Cerebellar cortex (tissue), 1 donor: ENCODE measurements at places on chromosomes 6 and 20.
A peak's percentile ranks its signal among the peaks of the same experiment; 100 is the strongest.

DNA sequence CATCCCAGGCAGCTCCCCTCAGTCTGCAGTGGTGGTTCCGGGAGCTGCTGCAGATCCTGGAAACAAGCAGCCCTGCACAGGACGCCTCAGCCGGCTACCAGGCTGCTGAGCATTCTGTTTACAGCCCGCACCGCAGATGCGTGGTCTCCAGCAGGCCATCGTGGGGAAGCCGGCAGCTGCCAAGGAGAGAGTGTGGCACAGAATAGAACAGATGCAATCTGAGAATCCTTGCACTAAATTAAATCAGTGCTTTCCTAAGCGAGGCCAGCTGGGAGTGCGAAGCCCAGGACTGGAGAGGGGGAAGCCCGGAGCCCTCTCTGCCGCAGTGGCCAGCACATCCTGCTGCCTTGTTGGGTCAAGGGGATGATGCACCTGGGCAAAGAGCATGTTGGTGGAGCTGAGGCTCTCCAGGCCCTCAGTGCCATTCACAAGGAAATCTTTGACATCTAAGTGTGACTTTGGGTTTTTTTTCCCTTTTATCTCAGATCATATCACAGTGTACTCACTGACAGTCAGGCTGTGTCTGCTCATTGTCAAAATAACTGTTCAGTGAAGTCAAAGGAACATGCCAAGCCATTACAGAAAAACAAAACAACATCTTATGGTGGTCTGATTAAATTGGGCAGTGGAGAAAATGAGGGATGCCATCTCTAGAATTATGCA lies 118.1 kb downstream of the SYNDIG1 start:
- DNase-seq = peak; percentile 46

- no peak for DNase-seq
Measured at GRCh38 chr6:41341580-41341979, 6.2 kb downstream of the NCR2 start.

- no peak for DNase-seq
Measured at GRCh38 chr6:138510093-138510492, 10.8 kb upstream of the NHSL1 start.

DNA sequence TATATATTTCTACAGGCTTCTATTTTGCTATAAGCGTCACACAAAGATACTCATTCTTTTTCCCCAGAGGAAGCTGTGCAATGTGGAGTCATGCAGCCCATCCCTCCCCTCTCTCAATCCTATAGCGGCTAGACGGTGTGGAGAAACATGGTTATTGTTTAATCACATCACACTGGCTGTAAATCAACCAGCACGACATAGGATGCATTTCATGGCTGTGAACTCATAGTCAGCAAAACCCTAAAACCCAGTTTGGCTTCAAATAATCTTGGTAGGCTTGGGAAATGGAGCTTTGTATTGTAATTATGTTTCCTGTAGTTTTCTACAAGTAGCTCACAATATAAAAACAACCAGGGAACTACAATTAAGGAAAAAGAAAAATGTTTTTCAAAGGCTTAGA lies 16.8 kb downstream of the FOXC1 start:
- DNase-seq = no peak

DNA sequence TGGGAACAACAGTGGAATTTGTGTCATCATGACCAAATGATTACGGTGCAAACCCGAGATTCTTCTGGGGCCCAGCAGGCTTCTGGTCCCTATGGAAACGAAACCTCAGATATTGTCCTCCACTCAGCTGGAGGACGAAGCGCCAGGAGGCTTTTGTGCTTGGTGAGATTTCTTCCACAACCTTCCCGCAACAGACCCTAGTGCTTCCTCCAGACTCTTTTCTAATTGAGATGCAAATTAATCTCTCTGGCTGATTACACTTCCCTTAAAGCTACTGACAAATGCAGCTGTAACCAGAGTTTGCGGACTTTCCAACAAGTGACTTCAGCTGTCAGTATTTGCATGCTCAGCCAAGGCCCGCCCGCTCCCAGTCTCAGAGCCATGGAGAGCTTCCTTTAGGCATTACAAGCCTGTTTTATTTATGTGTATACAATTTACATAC lies 96.0 kb downstream of the INSM1 start:
- DNase-seq = no peak

DNA sequence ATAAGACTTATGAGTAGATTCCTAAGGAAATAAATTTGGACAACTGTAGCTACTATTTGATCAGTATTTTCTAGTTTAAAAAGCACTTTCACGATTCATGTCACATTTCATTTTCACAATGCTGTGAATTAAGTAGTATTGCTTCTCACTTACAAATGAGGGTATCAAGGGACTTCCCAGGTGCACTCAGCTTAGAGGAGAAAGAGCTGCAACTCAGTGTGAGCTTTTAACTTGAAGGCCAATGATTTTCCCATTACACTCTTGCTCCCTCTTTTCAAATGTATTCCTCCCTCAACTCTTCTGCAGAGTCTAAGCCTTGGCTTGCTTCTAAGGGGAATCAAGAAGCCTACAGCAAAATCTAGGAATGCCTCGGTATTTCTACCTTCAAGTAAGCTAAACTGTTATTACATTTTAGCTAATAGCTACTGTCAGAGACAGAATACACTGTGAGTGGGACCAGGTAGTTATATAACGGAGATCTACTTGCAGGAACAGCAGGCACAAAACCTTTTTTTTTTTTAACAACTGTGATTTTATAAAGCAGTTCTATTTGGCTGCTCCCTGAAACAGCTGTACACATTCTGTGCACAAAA lies 339.0 kb downstream of the SYNE1 start:
- peak; percentile 59 for DNase-seq

DNA sequence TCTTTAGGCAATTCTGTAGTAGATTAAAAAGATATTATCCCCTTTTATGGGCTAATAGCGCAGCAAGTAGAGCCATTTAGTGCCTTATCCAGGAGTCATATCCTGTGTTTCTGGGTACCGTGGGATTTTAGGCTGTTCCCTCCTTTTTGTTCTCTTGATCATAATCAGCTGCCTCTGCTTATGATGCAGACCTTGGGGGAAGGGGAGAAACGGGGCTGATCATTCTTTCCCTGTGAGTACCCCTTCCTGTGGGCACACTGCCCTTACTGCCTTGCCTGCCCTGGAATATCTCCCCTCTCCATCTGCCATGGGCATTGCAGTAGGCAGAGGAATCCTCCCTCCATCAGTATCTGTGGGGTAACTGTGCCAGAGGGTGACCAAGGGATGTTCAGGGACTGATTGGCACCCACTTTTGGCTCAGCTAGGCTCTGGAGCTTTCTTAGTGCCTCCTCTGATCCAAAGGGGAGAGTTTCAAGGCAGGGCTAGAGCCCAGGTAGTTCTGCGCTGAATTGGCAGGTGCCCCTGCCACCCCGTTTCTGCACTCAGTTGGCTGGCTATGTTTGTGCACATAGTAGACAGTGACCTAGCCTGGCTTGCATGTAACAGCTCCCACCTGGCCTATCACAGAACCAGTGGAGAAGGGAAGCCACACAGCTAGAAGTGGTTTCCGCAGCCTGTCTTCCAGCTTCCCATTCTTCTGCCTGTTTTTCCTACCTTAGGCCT lies 103.3 kb downstream of the FIG4 start:
- no peak for DNase-seq

DNA sequence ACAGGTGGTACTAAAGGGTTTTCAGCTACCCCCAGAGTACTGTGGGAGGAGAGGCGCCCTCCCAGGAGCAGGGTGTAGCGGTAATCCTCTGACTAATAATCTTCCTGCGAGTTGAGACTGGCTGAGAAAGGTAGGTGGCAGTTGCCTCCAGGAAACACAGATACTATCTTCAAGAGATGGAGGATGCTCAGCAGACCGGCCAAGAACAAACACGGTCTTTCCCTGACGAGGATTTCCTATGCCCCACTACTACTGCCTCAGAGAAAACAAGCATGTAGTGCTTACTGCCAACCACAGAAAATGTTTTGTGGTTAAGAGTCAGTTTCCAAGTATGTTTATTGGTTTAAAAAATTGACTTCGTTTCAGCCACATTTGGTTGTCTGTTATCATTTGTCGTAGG lies 26.8 kb downstream of the C6orf89 start:
- no peak for DNase-seq

GRCh38 chr6:53179961-53180651 lies 31.5 kb upstream of the GCM1 start:
- DNase-seq = no peak

GRCh38 chr6:123804787-123805540 lies 1.3 kb downstream of the NKAIN2 start:
- peak; percentile 65 for DNase-seq

- no peak for DNase-seq
Measured at GRCh38 chr6:43435682-43436437, 8.5 kb downstream of the ABCC10 start.

DNA sequence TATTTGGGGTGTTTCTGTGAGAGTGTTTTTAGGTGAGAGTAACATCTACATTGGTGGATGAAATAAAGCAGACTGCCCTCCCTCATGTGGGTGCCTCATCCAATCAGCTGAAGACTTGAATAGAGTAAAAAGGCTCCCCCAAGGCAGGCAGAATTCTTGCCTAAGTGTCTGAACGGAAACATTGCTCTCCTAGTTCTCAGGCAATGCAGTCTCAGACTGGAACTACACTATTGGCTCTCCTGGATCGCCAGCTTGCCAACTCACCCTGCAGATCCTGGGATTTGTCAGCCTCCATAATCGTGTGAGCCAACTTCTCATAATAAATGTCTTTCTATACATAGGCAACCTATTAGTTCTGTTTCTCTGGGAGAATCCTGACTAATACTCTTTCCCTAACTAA lies 5.5 kb upstream of the TMEM170B start:
- peak; percentile 63 for DNase-seq

GRCh38 chr20:7505835-7506221 lies 434.4 kb downstream of the HAO1 start:
- DNase-seq = no peak

DNA sequence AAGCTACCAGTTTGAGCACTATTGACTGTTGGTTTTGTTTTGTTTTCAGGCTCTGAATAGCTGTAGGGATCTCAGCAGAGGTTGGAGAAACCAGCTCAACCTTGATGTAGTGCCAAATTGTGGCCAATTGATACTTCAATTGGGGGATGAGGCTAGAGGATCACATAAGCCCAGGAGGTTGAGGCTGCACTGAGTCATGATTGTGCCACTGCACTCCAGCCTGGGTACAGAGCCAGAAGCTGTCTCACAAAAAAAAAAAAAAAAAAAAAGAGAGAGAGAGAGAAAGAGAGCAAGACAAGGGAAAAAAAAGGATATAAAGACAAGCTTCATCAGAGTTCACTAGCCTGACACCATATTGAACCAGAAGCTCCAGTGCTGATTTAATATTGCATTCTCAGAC lies 702.1 kb downstream of the FRK start:
- no peak for DNase-seq

- DNase-seq = no peak
Measured at GRCh38 chr20:61125546-61126180, 126.4 kb upstream of the CDH4 start.

DNA sequence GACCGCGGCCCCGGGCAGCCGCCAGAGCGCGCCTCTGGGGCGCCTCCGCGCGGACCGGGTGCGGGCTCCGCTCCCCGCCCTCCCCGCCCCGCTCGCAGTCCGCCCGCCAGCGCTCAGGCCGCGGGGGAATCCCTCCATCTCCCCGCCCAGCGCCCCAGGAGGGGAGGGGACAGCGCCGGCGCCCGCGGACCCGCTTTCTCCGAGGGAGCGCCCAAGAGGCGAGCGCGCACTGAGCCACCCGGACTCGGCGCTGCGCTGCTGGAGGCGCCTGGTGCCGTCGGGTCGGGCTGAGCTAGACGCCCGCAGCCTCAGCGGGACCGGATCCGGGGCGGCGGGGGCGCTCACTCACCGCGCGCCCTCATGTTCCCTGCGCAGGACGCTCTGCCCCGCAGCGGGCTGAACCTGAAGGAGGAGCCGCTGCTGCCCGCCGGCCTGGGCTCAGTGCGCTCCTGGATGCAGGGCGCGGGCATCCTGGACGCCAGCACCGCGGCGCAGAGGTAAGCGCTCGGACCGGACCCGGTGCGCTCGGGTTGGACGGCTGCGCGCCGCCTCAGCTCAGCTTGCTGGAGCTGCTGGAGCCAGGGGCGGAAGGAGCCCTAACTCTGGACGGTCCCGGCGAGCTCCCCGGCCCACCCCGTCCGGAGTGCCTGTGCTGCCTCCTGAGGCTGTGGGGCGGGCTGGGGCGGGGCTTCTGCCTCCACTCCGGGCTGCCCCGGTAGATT lies 867 bp downstream of the EBF4 start:
- DNase-seq = no peak

DNA sequence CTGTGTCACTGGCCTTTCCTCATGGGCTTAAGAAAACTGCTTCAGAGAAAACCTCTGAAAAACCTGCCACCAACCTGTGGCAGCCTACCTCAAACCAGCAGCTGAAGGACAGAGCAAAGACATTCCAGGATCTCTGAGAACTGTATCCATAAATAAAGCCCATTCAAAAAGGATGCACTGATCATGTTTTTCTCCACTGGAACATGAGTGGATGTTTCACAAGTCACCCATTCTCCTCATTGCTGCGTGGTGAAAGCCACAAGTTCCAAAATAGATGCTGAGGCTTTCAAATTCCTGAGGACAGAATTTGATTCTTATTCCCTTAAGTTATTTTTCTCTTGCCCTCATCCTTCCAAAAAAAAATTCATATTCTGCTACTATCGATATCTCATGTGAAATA lies 280.6 kb downstream of the KHDC1L start:
- no peak for DNase-seq

GRCh38 chr6:83613378-83613777 lies 95.5 kb downstream of the SNAP91 start:
- no peak for DNase-seq

DNA sequence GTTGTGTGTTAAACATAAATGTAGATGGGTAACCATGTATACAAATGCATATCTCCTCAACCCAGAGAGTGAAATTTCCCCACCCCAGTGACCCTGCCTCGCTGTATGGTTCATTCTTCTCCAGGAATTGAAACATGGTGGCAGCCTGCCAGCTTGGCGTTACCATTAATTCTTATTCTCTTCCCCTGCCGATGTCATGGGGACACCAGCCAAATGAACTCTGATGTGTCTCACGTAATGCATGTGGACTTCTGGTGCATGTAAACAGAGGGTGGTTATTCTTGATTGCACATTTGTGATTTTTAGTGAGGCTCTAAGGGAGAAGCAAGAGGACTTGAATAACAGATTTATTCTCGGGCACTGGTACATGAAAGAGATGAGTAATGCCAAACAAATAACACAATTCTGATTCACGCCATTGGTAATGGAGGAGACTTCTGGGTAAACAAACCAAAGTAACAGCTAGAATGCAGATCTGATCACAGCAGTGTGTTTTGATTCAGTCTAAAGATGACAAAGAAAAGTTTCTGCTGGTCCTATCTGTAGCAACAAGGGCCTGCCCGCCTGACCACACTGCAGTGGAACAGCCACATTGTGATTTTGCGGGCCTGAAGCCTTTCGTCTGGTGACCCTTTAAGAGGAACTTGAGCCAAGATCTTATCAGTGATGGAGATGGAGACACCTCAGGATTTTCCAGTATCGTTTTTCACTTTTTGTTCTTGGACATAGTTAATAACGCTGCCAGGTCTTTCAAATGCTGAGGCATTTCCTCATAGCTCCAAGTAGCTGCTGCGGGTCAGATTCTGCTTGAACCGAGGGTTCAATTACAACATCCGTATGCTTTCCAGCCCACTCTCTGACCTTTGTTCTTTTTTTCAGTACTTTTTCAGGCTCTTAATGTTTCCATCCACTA lies 171.8 kb upstream of the AKAP12 start:
- peak; percentile 28 for DNase-seq

- DNase-seq = peak; percentile 50
Measured at GRCh38 chr20:46128310-46129151, 10.4 kb downstream of the CD40 start.
